ENCODE measurements at places on chromosomes 12 and 14.

DNA sequence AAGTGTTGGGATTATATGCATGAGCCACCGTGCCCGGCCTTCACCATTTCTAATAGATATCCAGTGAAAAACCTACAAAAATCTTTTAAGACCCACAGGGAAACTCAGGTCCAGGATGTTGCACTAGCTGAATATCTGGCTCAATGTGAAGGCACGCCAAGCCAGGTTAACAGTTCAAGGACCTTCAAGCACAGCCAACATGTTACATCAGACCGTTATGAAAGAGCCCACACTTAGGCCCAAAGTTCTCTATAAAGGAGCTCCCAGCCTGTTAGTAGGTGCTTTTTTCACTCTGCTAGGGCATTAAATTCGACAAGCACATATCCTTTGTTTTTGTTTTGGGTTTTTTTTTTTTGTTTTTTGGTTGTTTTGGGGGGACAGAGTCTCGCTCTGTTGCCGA is 69.0 kb downstream of the OTX2 start:
- no peak for DNase-seq

- DNase-seq, result no peak
These were observed 21.2 kb upstream of the ELK3 start for GRCh38 chr12:96172981-96173380.

- no peak for DNase-seq
These were observed 46.3 kb upstream of the KICS2 start for GRCh38 chr12:64268409-64268808.

GRCh38 chr14:82126006-82126405 is 592.4 kb upstream of the SEL1L start:
- DNase-seq, result no peak

- DNase-seq, result no peak
These were observed 2.1 kb downstream of the ATP2A2 start for GRCh38 chr12:110282956-110283817.

DNA sequence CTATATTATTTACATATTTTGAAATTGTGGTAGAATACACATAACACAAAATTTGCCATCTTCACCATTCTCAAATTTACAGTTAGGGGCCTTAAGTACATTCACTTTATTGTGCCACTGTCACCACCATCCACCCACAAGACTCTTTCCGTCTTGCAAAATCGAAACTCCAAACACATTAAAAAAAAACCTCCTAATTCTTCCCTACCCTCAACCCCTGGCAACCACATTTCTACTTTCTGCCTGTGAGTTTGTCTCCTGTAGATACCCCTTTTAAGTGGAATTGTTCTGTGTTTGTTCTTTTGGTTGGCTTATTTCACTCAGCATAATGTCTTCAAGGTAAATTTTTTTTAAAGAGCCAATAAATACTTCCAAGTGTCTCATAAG is 31.6 kb upstream of the AMIGO2 start:
- DNase-seq, result no peak

- DNase-seq, result no peak
These were observed 5.1 kb downstream of the E2F7 start for GRCh38 chr12:77060136-77060882.

DNA sequence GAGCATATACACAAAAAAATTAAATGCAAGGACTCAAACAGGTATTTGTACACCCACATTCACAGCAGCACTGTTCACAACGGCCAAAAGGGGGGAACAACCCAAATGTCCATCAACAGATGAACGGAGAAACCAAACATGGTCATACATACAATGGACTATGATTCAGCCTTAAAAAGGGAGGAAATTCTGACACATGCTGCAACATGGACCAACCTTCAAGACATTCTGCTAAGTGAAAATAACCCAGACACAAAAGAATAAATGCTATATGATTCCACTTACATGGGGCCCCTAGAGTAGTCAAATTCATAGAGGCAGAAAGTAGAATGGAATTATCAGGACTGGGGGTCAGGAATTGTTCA is 29.5 kb downstream of the ACTN1 start:
- no peak for DNase-seq

DNA sequence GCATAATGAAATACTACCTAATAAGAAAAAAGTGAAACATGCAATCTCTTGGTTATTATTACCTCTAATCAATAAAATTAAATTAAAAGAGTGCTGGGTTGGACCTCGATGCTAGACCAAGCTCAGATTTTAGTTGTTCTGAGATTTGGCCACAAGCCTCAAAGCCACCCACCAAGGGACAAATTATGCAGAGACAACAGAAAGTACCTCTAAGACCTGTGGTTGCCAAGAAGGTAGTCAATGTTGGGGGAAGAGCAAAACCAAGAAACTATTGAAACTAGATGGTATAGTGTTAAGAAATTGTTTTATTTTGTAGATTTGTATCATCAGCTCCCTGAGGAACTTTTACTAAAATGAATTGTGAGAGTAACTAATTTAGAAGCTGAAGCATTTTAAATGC is 43.8 kb upstream of the ARID2 start:
- DNase-seq, result no peak

- no peak for DNase-seq
These were observed 23.9 kb upstream of the ATP2B1 start for GRCh38 chr12:89732522-89732921.

GRCh38 chr12:98410356-98410755 is 105.0 kb upstream of the TMPO start:
- no peak for DNase-seq

GRCh38 chr12:46965880-46966279 is 113.5 kb upstream of the PCED1B start:
- DNase-seq, result no peak

DNA sequence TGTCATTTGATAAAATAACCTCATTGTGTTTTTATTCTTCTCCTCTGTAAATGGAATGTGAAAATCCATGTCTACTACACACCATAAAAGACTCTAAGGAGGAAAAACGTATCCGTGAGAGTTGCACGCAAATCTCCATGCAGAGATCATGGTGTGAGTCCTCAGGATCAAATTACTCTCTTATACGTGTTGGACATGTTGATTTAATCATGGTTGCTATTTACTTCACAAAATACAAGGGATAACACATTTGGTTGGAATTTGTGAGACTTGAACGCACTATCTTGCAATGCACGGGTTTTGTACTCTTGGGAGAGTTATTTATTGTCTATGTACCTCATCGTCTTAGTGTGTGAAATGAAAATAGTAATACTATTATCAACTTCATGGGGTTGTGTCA is 128.0 kb upstream of the RASSF8 start:
- DNase-seq, result peak; percentile 96

GRCh38 chr12:48545833-48546469 is 20.5 kb downstream of the OR8S1 start:
- DNase-seq, result no peak

- no peak for DNase-seq
These were observed 463.2 kb upstream of the MGAT4C start for GRCh38 chr12:86719381-86719780.

DNA sequence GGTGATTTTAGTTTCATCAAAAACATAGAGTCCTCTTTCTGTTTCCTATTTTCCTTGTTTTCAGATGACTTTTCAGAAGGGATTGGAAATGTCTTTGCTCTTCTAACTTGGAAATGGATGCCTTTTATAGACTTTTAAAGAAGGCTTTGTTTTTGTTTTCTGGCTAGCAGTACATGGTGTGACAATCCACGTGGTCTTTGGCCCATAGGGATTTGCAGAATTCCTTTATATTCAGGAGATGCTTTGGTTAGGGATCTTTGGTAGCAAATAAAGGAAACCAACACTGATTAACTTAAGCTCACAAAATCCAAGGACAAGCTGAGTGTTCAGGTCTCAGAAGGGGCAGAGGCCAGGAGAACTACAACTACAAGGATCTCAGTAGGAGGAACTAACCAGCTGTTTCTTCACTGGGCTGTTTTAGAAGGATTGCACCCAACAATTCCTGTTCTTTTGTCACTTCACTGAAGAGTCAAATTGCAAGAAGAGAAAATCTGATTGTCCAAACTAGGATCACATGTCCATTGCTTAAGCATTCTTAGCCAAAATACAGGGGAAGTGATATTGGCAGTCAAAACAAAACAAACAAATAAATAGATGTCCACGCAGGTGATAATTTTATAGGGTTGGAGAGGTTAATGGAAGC is 58.6 kb upstream of the MANSC4 start:
- no peak for DNase-seq

DNA sequence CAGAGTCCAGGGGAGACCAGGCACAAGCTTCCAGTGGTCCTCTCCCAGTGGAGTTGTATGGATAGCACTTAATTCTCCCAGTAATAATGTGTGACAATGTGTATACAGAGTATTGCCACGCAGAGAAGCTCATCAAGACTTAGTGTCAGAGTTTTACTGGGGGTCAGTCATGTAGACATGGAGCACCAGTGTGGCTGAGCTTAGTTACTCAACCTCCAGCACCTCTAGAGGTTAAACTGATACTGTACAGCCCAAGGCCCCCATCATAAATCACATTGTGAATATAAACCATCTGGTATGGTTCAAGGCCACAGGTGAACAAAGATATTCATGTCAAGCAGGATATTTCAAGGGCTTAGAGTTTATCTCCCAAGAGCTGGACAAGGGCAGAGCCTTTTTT is 378.1 kb upstream of the TMPO start:
- no peak for DNase-seq

DNA sequence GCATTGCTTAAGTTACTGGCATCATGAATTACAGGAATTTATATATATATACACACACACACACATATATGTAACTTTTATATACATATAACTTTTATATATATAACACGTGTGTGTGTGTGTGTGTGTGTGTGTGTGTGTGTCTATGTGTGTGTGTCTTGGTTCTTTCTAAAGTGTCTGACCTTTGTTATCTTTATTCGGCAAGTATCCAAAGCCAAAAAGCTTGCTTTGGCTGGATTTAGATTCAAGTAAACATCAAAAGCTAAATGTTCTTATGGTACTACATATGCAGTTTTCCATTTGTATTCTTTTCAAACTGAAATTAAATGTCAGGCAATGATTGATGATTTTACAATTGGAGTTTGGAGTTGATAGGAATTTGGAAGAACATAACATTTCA is 69.9 kb downstream of the SLC16A7 start:
- DNase-seq, result no peak

DNA sequence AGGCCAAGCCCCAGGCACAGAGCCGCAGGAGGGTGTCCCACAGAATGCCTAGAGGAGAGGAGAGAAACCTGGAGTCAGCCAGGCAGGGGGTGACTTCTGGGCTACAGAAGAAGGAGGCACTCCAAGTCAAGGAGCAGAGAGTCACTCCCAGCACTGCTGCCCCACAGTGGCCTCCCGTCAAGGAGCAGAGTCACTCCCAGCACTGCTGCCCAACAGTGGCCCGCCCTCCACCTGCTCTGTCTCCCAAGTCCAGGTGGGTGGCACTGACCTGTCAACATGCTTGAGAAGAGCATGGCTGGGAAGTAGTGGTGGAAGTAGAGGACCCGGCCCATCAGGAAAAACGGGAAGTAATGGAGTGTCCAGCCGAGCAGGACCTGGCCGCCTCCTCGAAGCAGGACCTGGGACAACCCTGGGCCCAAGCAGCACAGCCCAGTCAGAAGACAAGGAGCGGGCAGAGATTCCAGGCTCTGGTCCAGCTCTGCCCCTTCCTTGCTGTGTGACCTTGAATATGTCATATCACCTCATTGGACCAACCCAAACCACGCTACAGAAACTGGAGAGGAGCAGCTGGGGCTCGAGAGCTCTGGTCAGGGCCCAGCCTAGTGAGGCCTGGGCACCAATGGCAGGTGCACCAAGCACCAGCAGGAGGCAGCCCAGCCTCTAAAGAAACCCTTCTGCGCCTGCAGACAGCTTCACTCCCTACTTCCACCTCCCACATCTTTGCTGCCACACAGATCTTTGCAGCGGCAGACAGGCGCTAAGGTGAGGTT is 7.6 kb upstream of the NGB start:
- DNase-seq, result no peak

GRCh38 chr14:54781961-54782750 is 120.5 kb downstream of the GCH1 start:
- no peak for DNase-seq

DNA sequence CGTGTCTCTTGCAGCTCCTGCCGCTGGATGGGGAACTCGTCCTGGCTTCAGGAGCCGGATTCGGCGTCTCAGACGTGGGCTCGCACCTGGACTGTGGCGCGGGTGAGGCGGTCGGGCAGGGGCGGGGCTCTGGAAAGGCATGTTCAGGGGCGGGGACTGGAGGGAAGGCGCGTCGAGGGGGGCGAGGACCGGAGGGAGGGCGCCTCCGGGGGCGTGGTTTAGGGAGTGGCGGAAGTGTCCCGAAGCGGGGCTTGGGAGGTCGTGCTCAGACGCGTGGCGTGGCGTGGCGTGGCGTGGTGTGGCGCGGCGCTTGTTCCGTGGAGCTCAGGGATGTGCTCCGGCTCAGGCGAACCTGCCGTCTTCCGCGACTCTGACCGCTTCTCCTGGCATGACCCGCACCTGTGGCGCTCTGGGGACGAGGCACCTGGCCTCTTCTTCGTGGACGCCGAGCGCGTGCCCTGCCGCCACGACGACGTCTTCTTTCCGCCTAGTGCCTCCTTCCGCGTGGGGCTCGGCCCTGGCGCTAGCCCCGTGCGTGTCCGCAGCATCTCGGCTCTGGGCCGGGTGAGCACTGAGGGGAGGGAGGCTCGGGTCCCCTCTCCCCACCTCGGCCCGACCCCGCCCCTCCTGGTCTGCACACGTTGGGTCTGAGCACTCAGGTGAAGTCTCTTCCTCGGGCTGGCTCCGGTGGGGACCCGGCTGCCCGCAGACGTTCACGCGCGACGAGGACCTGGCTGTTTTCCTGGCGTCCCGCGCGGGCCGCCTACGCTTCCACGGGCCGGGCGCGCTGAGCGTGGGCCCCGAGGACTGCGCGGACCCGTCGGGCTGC is 6.2 kb downstream of the AMN start:
- no peak for DNase-seq

Data from GM04503 (cell line).